ENCODE measurements at places on chromosomes 4 and X.
A peak's percentile ranks its signal among the peaks of the same experiment; 100 is the strongest.

- H3K4me1 ChIP-seq: no peaks in the 10 kb centered on the region
- no peak overlapping the region for H3K27ac ChIP-seq
- no peaks in the 10 kb centered on the region for H3K27me3 ChIP-seq
- H3K36me3 ChIP-seq: no peaks in the 10 kb centered on the region
Measured at GRCh38 chrX:819684-820083, 189.1 kb downstream of the SHOX start.

DNA sequence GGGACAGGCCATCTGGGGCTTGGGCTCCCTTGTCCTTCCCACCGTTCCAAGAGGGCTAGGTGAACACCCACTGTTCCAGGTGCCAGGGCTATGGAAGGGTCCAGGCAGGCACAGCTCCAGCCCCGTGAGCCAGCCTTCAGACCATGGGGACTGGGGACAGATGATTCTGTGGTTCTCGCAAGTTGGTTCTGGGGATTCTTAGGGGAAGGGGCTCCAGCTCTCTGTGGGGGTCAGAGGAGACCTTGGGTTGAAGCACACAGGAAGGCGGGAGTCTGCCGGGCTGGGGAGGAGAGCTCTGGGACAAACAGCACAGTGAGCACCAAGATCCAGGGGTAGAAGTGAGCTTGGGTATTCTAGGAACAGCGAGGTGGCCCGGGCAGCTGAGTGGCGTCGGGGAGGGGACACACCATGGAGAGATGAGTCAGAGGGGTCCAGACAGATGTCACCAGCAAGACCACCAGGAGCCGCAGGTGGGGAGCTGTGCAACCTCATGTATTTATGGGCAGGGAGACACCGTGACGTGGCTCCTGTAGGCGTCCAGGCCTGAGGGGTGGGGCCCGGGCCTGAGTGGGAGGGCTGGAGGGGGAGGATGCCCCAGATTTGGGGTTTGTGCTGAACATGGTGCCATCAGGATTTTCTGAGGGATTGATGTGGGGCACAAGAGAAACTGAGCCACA is 48.8 kb upstream of the HMX1 start:
- no peaks in the 10 kb centered on the region for H3K4me1 ChIP-seq
- no peaks in the 10 kb centered on the region for H3K36me3 ChIP-seq
- no peak for DNase-seq
- H3K4me3 ChIP-seq: no peak overlapping the region
- no peaks in the 10 kb centered on the region for H3K27me3 ChIP-seq

GRCh38 chr4:173370130-173370476 is 651 bp upstream of the SAP30 start:
- H3K4me3 ChIP-seq: peak overlapping the region; percentile 100
- peak overlapping the region; percentile 99 for H3K27ac ChIP-seq
- peaks cover 39% of the 10 kb centered on the region for H3K36me3 ChIP-seq
- H3K4me1 ChIP-seq: peaks cover 46% of the 10 kb centered on the region
- DNase-seq: no peak

DNA sequence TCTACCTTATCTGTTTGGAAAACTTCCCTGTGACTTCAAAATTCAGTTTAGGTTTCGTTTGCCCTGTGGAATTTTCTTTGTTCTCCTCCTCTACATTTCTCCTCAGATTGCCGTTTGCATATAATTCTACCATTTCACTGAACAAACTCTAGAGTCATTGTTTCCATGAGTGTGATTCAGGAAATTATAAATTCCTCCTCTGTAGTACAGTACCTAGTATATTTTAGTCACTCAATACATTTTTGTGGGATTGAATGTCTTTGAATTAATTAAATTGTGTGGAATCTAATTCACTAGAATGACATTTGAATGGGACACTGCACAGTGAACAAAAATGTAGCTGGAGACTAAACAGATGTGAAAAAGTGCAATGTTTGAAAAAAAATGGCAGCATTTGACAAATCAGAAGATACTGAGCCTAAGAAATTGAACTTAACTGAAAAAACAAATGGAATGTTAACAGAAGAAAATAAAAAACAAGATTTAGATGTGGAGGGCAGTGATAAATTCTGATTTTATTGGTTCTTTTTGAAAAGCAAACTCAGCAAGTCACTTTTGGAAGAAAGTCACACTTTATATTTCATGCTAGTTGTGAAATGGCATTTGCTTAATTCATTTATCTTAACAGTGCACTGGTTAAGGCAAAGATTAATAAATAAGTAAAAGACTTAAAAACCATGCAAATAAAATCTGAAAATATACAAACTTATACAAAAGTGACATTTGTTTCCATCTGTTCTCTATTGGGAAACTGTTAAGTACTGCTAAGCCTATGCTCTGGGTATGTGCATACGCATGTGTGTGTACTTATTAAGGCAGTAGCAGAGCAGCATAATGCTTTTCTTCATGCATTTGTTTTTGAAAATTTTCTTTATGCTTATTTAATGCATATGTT is 512.3 kb downstream of the FAT4 start:
- H3K4me3 ChIP-seq: no peak overlapping the region
- H3K4me1 ChIP-seq: no peaks in the 10 kb centered on the region
- no peak overlapping the region for H3K27ac ChIP-seq
- DNase-seq: no peak

- peaks cover 6% of the 10 kb centered on the region for H3K27me3 ChIP-seq
- H3K4me3 ChIP-seq: no peak overlapping the region
- H3K36me3 ChIP-seq: no peaks in the 10 kb centered on the region
- no peak for DNase-seq
Measured at GRCh38 chr4:110484767-110485166, 8.8 kb downstream of the ENPEP start.

DNA sequence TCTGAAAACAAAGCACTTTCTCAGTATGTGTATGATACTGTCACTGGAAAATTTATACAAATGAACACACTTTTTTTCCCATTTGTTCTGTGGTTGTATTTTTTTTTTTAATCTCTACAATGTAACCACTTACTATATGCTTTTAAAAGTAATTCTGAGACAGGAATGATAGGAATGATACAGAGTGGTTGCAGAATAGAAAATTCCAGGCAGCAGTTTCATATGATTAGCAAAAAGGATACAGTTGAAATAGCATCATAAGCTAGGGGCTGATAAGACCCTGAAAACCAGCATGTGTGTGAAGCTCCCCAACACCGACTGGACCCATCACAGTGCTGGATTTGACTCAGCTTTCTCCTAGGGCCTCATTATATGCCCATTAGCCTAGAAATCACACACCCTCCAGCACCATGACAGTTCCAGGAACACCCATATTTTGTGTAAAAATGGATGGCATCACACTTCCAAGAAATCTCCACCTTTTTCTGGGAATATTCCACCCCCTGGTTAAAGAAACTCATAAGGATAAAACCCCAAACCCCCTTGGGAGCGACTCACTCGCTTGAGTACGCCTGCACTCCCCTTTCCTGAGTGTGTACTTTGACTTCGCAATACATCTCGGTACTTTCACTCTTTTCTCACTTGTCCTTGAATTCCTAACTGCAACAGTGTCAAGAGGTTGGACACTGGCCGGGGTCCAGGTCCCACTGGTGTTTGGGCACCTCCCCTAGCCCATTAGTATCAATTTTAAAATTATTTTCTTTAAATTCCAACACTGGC is 77.4 kb upstream of the AGA start:
- no peak for DNase-seq
- no peaks in the 10 kb centered on the region for H3K27me3 ChIP-seq
- no peak overlapping the region for H3K4me3 ChIP-seq
- no peak overlapping the region for H3K27ac ChIP-seq

GRCh38 chr4:128770807-128771206 is 38.7 kb upstream of the JADE1 start:
- peaks cover 10% of the 10 kb centered on the region for H3K4me1 ChIP-seq
- H3K36me3 ChIP-seq: no peaks in the 10 kb centered on the region
- H3K27ac ChIP-seq: no peak overlapping the region
- H3K27me3 ChIP-seq: peaks cover 5% of the 10 kb centered on the region
- DNase-seq: no peak
- no peak overlapping the region for H3K4me3 ChIP-seq

GRCh38 chrX:112630187-112630586 is 49.6 kb downstream of the LHFPL1 start:
- no peak overlapping the region for H3K27ac ChIP-seq
- H3K27me3 ChIP-seq: peaks cover 3% of the 10 kb centered on the region
- H3K36me3 ChIP-seq: no peaks in the 10 kb centered on the region
- DNase-seq: no peak
- H3K4me3 ChIP-seq: no peak overlapping the region
- no peaks in the 10 kb centered on the region for H3K4me1 ChIP-seq

- no peaks in the 10 kb centered on the region for H3K36me3 ChIP-seq
- no peaks in the 10 kb centered on the region for H3K27me3 ChIP-seq
- H3K4me1 ChIP-seq: peaks cover 2% of the 10 kb centered on the region
- no peak overlapping the region for H3K27ac ChIP-seq
- no peak for DNase-seq
Measured at GRCh38 chrX:21691512-21692018, 33.4 kb upstream of the KLHL34 start.

DNA sequence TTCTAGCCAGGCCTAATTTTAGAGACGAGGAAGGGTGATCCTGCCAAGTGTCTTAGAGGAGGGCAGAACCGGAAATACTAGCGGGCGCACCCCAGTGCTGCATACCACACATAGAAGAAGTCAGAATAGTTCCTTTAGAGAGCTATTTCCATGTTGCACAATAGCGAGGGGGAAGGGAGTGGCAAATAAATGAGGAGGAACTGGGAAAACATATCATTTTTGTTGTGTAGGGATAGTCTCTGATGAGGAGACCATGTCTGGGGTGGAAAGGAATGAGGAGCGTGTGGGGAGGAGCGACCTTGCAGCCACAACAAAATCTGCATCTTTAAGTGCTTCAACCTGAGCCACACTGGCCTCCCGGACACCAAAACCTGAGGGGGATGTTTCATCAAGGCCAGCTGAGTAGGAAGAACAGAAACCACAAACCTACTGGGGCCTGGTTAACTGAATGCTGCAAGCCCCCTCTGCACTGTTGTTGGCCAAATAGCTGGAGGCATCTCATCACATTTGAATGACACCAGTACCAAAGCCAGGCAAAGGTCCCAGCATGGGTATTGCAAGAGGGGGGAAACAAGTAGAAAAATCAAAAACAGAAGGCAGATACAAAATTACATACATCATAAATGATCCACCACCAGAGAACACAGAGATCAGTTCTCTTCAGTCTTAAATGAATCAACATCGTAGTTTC is 26.7 kb upstream of the C1QTNF7 start:
- peak; percentile 23 for DNase-seq
- H3K27ac ChIP-seq: peak overlapping the region; percentile 83
- H3K27me3 ChIP-seq: peaks cover 9% of the 10 kb centered on the region
- H3K36me3 ChIP-seq: no peaks in the 10 kb centered on the region
- peaks cover 27% of the 10 kb centered on the region for H3K4me1 ChIP-seq

DNA sequence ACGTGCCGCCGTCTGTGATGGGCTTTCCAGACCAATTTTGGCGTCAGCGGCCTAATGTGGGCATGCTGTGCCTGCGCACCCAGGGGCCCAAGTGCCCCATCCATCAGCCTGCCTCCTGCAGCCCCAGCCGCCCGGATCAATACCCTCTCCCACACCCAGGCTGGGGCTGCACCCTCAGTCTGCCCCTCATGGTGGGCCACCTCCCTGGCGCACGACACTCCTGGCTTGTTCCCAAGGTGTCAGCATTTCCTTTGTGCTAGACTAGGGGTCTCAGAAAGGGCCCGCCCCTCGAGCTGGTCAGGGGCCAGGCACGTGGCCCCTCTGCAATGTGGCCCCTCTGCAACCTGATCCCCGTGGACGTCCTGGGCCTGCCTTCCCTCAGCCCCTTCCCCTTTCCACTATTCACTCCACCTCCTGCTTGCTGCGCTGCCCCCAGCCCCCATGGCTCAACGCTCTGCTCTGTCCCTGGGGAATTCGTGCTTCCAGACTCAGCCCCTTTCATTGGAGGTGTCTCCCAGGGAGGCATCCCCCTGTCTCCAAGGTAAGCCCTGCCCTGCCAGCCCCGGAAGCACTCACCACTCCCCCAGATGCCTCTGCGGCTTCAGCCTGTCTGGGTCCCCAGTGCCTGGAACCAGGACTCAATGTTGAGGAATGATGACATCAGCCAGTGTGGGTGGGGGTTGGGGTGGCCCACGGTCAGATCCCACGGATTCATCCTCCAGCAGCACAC is 130.8 kb downstream of the HMX1 start:
- H3K4me3 ChIP-seq: no peak overlapping the region
- H3K27me3 ChIP-seq: no peaks in the 10 kb centered on the region
- no peaks in the 10 kb centered on the region for H3K36me3 ChIP-seq
- H3K4me1 ChIP-seq: no peaks in the 10 kb centered on the region
- no peak overlapping the region for H3K27ac ChIP-seq
- no peak for DNase-seq

DNA sequence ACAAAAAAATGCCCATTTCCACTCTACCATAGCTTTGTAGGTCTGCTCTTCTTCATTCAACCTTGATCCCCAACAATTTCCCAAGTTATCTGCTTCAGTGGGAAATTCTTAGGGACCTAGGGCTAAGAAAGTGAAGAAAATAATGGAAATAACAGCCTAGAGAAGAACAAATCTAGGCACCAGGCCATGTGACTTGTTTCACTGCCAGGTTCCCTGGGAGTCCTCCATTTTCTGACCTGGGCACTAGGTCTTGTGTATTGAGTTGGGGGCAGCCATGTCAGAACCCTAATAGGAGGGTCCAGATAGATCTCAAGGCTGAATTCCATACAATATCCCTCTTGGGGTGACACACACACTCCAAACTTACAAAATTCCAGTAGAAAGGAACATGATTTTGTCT is 194.6 kb upstream of the STK26 start:
- peak overlapping the region; percentile 79 for H3K4me3 ChIP-seq
- peak overlapping the region; percentile 63 for H3K27ac ChIP-seq
- no peaks in the 10 kb centered on the region for H3K27me3 ChIP-seq

DNA sequence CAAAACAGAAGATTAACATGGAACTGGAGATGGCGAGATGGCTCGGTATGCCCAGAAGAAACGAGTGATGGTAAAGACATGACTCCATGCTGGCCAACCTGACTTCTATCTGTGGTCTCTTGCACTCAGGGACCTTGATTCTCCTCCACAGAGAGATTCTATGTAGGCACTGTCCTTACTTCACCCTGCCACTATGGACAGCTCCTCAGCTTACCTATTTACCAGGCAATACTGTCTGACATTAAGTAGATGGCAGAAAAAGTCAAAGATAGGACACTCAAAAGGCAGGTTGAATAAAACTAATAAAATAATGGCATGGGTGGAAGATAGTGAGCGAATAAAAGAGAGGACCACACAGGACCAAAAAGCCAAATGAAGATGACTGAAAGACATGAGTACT is 35.2 kb upstream of the NDNF start:
- H3K4me3 ChIP-seq: no peak overlapping the region
- no peak for DNase-seq
- no peak overlapping the region for H3K27ac ChIP-seq
- no peaks in the 10 kb centered on the region for H3K36me3 ChIP-seq

DNA sequence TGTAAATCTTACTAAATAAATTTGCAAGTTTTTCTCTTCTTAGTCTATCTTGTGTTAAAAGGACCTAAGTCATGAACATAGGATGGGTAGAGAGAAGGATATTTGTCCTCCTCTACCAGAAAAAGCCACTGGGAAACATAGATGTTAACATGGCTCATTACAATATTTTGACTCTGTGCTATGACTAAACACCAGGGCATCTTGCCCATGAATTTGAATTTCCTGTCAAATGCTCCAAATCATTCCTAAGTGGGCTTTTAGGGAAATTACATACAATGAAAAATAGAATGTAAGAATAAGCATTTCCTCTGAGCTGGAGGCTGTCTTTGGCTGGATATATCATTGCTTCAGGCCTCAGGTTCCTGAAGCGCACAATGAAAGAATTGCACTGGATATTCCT is 39.1 kb downstream of the ANOS1 start:
- H3K27me3 ChIP-seq: no peaks in the 10 kb centered on the region
- DNase-seq: no peak
- H3K27ac ChIP-seq: no peak overlapping the region
- H3K4me3 ChIP-seq: no peak overlapping the region
- H3K36me3 ChIP-seq: no peaks in the 10 kb centered on the region

GRCh38 chr4:40629401-40630334 is at the start of gene RBM47:
TSS of gene RBM47 (minus strand) at chr4:40629864. CDS start at chr4:40438893, 190,971 bp downstream.
- H3K4me1 ChIP-seq: peaks cover 41% of the 10 kb centered on the region
- H3K27ac ChIP-seq: peak within 1 kb of the TSS; percentile 90
- no peak for DNase-seq
